ENCODE measurements at places on chromosomes 1 and 21.

DNA sequence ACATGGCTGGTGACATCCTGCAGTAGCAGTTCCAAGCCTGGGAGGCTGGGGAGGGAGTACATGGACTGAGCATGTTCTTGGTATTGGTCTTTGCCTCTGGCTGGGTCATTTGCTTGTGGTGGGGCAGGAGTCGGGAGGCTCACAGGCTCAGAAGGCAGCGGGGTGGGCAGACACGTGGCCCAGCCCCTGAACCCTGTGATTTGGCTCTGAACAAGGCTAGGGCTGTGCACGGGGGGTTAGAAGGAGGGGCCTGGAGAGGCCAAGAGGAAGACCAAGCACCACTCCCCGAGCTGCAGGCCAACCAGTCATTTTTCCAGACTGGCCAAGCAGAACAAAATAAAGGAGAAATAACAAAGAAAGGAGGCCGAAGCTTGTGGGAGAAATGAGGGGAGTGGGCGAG, 9.7 kb upstream of the PRELP start:
- no peak for DNase-seq

GRCh38 chr1:44453798-44454349, 48.8 kb downstream of the RNF220 start:
- no peak for DNase-seq

GRCh38 chr1:213369465-213369864, 318.4 kb downstream of the RPS6KC1 start:
- DNase-seq, result peak; percentile 79

DNA sequence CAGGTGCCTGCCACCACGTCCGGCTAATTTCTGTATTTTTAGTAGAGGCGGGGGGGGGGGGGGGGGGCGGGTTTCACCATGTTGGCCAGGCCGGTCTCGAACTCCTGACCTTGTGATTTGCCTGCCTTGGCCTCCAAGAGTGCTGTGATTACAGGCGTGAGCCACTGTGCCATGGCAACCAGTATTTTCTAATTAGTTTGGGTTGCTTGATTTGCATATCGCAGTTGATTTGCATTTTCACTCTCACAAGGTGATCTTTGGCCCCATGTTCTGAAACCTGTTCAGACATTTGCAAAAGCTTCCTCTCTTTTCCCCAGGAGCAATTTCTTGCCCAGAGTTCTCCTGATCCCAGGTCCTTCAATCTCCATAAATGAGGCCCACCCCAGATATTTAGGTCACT, 1.7 kb downstream of the TOR3A start:
- DNase-seq, result no peak

DNA sequence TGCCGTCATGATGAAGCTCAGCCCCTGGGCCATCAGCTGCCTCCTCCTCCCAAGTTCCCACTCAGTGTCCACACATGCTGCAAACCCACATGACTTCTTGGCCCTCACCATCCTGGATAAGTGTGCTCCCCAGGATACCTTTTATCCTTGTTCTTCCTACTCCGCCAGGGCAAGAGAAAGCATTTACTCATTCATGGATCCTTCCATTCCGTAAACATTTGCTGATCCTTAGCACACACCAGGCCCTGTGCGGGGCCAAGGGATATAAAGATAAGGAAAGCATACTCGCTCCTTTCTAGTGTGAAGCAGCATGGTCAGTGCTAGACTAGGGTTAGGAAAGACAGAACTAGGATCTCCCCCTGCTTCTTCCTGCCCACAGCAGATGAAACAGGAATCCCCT, 122.1 kb upstream of the HMGB4 start:
- DNase-seq, result no peak

- DNase-seq, result no peak
Measured at GRCh38 chr1:246153796-246154212, 353.3 kb downstream of the SMYD3 start.

- DNase-seq, result no peak
Measured at GRCh38 chr1:47410068-47410455, 6.0 kb upstream of the FOXE3 start.
